Tibial nerve (tissue), 4 donors: ENCODE measurements at places on chromosomes 7 and 10. TPM values are rescaled to one million over a fixed set of nuclear protein-coding genes. Genes with fewer than 3 reads are reported as not detected.

The METTL27 gene
- total RNA-seq = not detected

The SLC26A4 gene
- 0.60 TPM for total RNA-seq

DNA sequence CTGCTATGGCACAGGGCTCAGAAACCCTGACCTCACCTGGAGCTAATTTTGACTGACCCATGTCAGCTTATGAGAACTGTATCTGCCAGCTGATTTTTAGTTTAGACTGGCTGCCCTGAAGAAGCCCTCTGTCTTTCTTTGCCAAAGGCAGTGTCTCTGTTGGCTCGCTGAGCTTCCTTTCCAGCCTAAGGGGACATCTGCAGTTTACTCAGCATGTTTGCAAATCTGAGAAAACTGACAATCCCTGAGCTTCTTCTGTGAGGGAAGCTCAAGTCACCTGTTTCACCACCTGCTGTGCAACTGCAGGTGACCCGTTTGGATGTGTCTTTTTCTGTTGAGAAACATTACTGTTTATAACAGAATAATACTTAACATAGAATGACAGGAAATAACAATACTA lies 46.0 kb downstream of the PRKAR2B start:
- H3K36me3 ChIP-seq = no peaks in the 10 kb centered on the region
- no peak overlapping the region for H3K27ac ChIP-seq
- no peaks in the 10 kb centered on the region for H3K4me1 ChIP-seq
- H3K4me3 ChIP-seq = no peak overlapping the region
- H3K27me3 ChIP-seq = no peaks in the 10 kb centered on the region

DNA sequence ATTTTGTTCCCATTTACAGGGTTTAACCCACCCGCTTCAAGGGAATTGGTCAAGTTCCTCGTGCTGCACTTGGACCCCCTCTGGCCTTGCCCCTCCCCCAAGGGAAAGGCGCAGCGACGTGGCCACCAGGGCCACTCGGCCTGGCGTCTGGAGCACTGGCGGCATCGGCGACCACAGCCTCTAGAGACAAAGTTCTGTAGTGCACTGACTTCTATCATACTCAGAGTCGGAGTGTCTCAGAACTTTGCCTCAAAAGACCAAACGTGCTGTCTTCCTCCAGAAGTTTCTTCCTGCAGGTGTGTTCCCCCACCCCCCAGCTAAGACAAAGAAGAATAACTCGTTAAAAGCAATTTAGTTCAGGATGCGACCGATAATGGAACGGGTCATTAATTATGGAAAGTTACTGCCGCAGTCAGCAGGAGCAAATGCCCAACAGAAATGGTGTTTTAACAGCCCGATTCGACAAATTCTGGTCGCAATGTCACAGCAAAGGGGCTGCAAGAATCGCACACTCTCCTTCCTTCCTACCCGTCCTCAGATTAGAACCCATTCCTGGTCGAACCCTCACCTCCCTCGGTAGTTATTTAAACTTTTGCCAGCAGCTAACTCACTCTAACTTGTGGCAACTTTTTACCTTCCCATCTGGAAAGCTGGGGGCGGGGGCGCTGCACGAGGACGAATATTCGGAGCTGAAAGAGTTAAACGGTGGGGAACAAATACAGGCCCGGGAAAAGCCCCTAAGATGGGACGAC lies 202.1 kb upstream of the NFE2L3 start:
- peaks cover 21% of the 10 kb centered on the region for H3K27me3 ChIP-seq
- H3K4me3 ChIP-seq = peak overlapping the region; percentile 63
- H3K4me1 ChIP-seq = no peaks in the 10 kb centered on the region

GRCh38 chr7:100358027-100358856 lies at the start of gene PILRB:
Gene PILRB, plus strand, starts transcription at chr7:100358117. Its CDS starts 186 bp downstream, at chr7:100358303.
- DNase-seq = no peak
- no peak within 1 kb of the TSS for H3K4me3 ChIP-seq
- H3K4me1 ChIP-seq = no peaks in the 10 kb centered on the region
- no peak within 1 kb of the TSS for H3K27ac ChIP-seq

The KIAA1549 gene
- total RNA-seq = 1.7 TPM

The ABCA13 gene
- 3.3 TPM for total RNA-seq

DNA sequence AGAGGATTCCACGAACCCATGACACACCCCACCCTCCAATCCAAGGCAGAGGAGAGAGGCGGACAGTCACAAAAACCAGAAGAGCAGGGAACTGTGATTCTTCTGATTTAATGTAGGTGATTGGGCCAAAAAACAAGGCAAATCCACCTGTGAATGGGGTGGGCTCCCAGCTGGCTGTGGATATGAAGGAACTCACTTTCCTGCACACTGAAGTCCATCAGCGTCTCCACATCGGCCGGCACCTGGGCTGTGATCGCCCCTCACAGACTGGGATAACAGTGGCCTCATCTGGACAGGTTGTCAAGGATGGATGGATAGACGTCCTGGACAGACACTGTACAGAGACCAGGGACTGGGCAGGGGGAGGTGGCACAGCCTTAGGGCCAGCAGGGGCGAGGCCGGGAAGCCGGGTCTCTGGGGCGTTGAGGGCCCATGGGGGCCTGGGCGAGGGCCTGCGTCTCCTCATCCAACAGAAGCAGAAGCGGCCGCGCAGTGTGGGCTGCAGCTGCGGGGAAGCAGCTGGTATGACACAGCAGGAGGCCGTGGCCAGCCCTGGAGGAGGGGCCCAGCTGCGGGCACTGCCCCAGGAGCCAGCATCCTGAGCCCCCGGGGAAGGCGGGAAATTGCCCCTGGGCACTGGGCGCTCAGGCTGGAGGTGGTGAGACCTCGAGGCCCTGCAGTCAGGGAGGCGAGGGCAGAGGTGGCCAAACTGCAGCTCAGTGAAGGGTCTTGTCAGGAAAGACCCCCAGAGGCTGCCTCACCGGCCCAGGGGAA lies 54.2 kb downstream of the DIP2C start:
- H3K4me3 ChIP-seq = no peak overlapping the region
- peak overlapping the region; percentile 16 for H3K27ac ChIP-seq
- H3K27me3 ChIP-seq = no peaks in the 10 kb centered on the region
- DNase-seq = no peak

GRCh38 chr7:77309714-77310220 lies 106.4 kb downstream of the GSAP start:
- H3K4me1 ChIP-seq = peaks cover 60% of the 10 kb centered on the region
- H3K4me3 ChIP-seq = no peak overlapping the region
- no peaks in the 10 kb centered on the region for H3K27me3 ChIP-seq
- peak overlapping the region; percentile 25 for H3K27ac ChIP-seq
- H3K36me3 ChIP-seq = no peaks in the 10 kb centered on the region

DNA sequence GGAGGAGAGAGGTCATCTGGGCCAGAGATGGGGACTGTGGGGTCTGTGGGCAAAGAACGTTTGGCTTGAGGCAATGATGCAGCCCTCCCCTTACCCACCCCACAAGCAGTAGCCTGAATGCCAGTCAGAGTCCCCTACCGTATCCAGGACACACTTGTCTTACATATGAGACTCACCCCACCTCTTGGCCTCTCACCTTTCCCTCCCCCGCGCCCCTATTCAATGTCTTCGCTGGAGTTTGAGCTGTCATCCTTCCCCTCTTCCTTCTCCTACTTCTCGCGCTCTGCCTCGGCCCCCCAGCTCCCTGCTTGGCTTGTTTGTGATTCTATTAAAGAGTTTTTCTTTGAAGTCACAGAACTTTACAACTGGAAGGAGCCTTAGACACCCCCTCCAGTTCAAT lies 8.9 kb downstream of the PRRT4 start:
- DNase-seq = no peak
- no peak overlapping the region for H3K27ac ChIP-seq
- H3K36me3 ChIP-seq = no peaks in the 10 kb centered on the region
- peaks cover 18% of the 10 kb centered on the region for H3K4me1 ChIP-seq

The GPNMB gene
- 53.3 TPM for total RNA-seq

- no peak for DNase-seq
- H3K4me3 ChIP-seq = no peak overlapping the region
- H3K36me3 ChIP-seq = no peaks in the 10 kb centered on the region
- H3K27me3 ChIP-seq = no peaks in the 10 kb centered on the region
- peaks cover 79% of the 10 kb centered on the region for H3K4me1 ChIP-seq
Measured at GRCh38 chr7:44634839-44635591, 28.6 kb downstream of the OGDH start.
